ENCODE measurements at places on chromosomes 16 and 17. TPM values are rescaled to one million over a fixed set of nuclear protein-coding genes. Genes with fewer than 3 reads are reported as not detected.
A peak's percentile ranks its signal among the peaks of the same experiment; 100 is the strongest.

DNA sequence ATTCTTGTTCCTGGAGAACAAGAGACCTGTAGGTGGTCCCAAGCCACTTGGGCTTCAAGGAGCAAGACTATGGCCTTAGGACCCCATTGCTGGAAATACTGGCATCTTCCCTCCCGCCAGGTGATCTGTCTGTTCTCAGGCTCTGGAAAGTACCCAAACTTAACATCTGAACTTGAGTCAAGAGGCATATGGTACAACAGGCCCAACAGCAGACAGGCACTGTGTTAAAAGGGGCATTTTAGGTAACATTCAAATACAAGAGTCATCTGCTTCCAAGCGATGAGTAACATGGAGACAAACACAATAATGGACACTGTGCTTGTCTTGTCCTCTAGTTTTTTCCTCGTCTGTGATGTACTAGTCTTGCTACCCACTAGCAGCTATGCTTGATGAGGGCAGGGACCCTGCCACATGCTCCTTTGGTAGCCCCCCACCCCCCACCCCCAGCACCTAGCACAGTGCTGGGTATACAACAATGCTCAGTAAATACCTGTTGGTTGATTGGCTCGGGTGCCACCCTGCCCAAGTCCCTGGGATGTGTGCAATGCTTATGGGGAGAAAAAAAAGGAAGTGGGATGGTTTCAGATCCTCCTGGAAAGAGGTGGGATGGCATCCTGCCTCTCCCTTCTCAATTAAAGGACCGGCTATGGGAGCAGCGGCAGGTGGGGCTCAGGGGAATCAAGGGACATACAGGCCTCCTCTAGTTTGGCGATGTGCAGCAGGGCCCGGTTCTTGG is 19.4 kb downstream of the CSF3 start:
- no peak for DNase-seq

DNA sequence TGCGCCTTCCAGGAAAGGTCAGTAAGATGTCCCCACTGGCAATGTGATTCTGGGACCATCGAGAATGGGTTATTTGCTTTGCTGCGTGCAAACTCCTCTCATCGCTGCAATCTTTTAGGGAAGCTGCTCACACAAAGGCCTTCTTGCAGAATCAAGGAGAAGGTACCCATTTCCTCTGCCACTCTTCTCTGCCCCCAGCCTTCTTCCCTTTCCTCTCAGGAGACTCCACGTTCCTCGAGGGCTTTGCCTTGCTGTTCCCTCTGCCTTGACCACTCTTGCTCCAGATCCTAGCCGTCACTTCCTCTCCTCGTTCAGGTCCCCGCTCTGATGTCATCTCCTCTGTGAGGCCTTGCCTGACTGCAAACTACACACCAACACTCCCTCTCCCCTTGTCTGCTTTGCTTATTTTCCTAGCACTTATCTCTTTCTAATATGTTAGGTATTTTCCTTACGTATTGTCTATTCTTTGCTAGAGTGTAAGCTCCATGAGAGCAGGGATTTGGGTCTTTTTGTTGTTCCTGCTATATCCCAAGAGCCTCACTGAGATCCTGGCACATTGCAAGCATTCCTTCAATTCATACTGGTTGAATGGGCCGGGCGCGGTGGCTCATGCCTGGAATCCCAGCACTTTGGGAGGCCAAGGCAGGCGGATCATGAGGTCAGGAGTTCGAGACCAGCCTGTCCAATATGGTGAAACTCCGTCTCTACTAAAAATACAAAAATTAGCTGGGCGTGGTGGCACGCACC is 5.3 kb upstream of the CRK start:
- DNase-seq = peak; percentile 48

DNA sequence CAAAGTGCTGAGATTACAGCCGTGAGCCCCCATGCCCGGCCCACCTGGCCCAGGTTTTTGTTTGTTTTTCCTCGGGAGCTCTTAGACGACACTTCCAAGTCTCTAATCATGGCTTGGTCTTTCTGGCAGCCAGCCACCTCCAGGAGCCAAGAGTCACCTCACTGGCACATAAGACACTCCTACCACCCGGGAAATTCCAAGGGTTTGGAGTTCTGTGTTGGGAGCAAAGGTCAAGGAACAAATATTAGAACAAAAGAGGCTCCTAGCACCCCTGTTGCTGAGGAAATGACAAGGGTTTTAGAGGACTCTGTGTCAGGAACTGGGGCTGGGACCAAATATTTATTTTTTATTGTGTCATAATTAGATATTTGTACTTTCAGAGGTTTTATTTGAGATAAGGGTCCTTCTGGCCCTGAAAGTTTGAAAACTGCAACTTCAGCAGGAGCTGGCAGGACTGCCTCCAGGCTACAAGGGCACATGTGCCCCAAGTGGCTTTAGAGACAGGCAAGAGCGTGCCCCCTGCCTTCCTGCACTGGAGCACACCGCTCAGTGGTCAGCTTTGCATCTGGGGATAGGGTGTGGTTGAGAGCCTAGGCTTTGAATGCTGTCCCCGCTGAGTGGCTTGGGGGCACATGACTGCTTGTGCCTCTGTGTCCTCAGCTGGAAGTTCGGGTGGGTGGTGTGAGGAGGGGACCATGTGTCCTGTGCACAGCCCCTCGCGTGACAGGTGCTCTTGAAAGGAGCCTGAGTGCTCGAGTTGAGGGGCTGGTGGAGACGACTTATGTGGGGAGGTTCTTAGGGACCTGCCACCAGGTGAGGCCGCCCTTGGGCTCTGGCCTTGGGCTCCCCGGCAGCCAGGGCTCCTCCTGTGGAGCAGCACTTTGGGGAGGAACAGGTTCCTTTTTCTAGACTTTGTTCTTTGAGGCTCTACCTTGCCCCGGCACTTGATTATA is 29.7 kb downstream of the MGRN1 start:
- no peak for DNase-seq

Gene KRTAP9-4
- total RNA-seq = not detected
